ENCODE measurements at places on chromosomes 1 and 21. TPM values are rescaled to one million over a fixed set of nuclear protein-coding genes. Genes with fewer than 3 reads are reported as not detected.

Gene RBM11
- not detected for total RNA-seq

Gene TNN
- not detected for total RNA-seq

Gene PPCS
- total RNA-seq: 50.7 TPM

Gene E2F2
- total RNA-seq: 2.7 TPM

Gene KRTAP10-12
- total RNA-seq: not detected

Gene GBP5
- under 0.01 TPM for total RNA-seq

Gene WNT3A
- total RNA-seq: not detected

Gene CROCC
- 35.4 TPM for total RNA-seq

Gene NGF
- total RNA-seq: 1.3 TPM

Gene OBSCN
- 14.7 TPM for total RNA-seq

Gene OLFML2B
- 10.7 TPM for total RNA-seq

Gene LHX4
- total RNA-seq: 0.14 TPM

Gene GJC2
- 2.4 TPM for total RNA-seq

Gene PRR9
- total RNA-seq: 0.22 TPM

Gene ZNF695
- total RNA-seq: 0.44 TPM

Gene BRDT
- total RNA-seq: 2.1 TPM

Gene THEM5
- total RNA-seq: not detected

Measured in placental pericyte (primary cell).